Foreskin melanocyte (primary cell): ENCODE measurements at places on chromosomes 11 and 22.

- DNase-seq, result no peak
Measured at GRCh38 chr11:124928942-124929665, 6.7 kb downstream of the HEPACAM start.

- DNase-seq, result no peak
Measured at GRCh38 chr22:20463324-20464095, 25.9 kb upstream of the SCARF2 start.

- peak; percentile 69 for DNase-seq
Measured at GRCh38 chr11:72483412-72484186, 49.3 kb upstream of the CLPB start.

DNA sequence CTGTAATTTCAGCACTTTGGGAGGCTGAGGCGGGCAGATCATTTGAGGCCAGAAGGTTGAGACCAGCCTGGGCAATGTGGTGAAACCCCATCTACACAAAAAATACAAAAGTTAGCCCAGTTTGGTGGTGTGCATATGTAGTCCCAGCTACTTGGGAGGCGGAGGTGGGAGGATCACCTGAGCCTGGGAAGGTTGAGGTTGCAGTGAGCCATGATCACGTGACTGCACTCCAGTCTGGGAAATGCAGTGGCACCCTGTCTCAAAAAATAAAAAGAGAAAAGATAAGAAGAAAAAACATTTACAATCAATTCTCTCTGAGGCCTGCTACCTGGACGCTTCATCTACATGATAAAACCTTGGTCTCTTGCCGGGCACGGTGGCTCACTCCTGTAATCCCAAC, 7.2 kb upstream of the CBL start:
- DNase-seq, result no peak

DNA sequence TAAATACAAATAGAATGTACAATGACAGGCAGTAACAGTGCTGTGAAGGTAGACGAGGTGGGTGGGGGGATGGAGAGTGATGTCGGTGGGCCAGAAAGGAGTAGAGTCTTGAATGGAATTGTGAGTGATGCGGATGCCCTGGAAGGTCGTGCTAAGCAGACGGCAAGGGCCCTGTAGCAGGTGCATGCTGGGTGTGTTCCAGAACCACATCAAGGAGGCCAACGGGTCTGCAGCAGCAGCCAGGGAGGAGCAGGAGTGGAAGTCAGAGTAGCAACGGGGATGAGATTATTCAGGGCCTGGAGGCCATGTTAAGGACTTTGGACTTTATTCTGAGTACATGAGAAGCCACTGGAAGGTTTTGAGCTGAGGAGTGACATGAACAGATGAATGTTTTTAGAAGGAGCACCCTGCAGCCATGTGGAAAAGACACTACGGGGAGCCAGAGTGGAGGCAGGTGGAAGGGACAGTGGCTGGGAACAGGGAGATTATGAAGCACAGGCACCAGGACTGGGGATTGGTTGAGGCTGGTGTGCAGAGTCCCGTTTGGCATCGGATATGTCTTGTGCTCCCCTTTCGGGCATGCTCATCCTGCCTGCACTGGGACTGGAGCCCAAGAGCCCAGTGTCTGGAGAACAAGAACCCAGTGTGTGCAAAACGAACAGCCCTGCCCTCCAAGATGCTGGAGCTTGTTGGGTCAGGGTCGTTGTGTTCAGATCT, 74.1 kb downstream of the COMMD9 start:
- no peak for DNase-seq

- DNase-seq, result no peak
Measured at GRCh38 chr11:72204886-72205285, 11.7 kb upstream of the FOLR2 start.

DNA sequence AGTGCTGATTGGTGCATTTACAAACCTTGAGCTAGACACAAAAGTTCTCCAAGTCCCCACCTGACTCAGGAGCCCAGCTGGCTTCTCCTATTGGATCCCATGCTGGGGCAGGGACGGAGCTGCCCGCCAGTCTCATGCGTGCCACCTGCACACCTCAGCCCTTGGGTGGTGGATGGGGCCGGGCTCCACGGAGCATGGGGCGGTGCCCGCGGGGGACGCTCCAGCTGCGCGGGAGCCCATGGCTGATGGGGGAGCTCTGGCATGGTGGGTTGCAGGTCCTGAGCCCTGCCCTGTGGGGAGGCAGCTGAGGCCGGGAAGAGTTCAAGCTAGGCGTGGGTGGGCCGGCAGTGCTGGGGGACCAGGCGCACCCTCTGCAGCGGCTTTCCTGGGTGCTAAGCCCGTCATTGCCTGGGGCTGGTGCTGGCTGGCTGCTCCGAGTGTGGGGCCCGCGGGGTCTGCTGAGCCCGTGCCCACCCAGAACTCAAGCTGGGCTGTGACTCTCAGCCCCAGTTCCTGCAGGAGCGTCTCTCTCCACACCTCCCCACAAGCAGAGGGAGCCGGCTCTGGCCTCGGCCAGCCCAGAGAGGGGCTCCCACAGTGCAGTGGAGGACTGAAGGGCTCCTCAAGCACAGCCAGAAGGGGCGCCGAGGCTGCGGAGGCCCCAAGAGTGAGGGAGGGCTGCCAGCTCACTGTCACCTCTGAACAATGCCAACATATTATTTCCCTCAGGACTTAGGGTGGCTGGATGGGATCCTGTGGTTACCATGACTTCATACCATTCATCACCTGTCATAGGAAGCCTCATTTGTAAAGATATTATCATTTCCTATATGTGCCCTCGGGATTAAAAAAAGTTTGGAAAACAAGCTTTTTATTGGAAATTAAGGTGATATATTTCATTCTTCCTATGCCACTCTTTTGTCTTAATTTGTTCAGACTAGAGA, 688.7 kb downstream of the ETS1 start:
- DNase-seq, result no peak

DNA sequence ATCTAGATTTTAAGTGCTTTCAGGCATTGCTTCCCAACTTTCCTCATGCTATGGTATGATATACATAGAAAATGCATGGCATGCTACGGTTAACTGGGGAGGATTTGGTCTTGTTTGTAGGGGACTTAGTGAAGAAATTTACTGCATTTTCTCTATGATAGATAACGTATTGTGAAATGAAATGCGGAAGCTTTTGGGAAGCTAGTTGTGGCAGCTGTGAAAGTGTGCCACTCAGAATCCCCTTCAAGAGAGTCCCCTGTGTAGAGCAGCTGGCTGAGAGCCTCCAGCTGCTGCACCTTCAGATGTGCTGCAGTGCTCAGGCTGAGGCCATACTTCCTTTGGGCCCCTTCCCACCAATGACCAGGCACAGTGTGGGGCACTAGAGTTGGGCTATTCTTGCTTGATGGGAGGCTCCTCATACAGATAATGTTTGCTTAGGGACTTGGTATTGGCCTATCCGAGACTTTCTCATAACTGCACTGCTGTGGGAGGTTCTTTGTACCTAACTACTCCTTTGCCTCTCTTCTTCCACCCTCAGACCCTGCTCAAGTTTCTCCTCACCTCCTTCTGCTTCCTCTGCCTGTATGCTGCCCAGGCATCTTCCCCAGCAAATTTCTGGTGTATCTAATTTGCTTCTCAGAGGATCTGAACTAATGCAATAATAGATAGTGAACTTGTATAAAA, 67.3 kb downstream of the HIPK3 start:
- DNase-seq, result no peak

GRCh38 chr22:27269751-27270543, 531.6 kb downstream of the MN1 start:
- DNase-seq, result no peak

DNA sequence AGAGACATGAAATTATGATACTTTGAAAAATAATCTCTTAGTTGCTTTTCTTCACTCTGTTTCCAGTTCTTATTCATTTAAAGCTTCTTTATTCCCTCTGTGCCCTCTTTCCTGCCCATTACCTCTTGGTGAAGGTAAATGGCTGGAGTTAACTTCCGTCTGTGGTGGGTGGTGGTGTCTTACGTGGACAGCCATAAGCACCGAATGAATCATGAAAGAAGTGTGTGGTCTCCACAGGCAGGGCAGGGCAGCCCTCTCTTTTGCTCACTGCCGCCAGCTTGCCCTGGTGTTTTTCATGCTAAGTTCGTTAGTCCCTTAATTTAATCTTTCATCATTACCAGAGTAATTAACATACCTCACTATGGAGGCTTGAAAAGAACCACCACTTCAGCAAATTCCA, 98.7 kb upstream of the SORL1-AS1 start:
- no peak for DNase-seq

- DNase-seq, result peak; percentile 38
Measured at GRCh38 chr11:121466063-121466794, 13.5 kb upstream of the SORL1-AS1 start.

DNA sequence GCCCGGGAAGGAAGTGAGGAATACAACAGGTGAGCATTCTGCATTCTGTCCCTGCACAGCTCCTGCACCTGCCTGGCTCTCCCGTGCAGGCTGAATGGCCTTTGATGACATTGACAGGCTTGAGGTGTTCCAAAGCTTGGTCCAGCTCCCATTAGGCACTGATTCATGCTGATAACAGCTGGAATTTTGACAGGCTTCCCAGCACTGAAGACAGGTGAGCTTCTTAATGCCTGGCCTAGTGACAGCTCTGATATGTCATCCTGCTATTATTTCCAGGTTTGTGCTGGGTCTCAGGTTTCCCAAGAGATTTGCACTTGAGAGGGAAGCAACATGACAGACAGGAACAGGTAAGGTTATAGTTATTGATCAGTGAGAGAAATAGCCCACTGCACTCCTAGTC, 58.0 kb upstream of the MTNR1B start:
- no peak for DNase-seq

GRCh38 chr22:29301716-29302401, 4.6 kb upstream of the GAS2L1 start:
- DNase-seq, result no peak

GRCh38 chr11:64723907-64724862, 1.2 kb upstream of the NRXN2 start:
- DNase-seq, result no peak

GRCh38 chr11:15935373-15935772, 421.0 kb downstream of the SOX6 start:
- DNase-seq, result no peak

GRCh38 chr22:40243891-40244290, 66.2 kb downstream of the TNRC6B start:
- DNase-seq, result no peak

- no peak for DNase-seq
Measured at GRCh38 chr11:65576867-65577755, 1.3 kb downstream of the EHBP1L1 start.

- DNase-seq, result peak; percentile 29
Measured at GRCh38 chr22:30763815-30764673, 69.4 kb downstream of the OSBP2 start.

GRCh38 chr11:6475936-6476335, 2.2 kb upstream of the TRIM3 start:
- DNase-seq, result no peak

- DNase-seq, result no peak
Measured at GRCh38 chr22:48785792-48786678, 1041.6 kb downstream of the BRD1 start.

GRCh38 chr11:28289444-28289843, 181.3 kb downstream of the METTL15 start:
- no peak for DNase-seq

- no peak for DNase-seq
Measured at GRCh38 chr11:41459465-41460401, at the start of gene LRRC4C. Gene LRRC4C, minus strand, starts transcription at chr11:41459652.

DNA sequence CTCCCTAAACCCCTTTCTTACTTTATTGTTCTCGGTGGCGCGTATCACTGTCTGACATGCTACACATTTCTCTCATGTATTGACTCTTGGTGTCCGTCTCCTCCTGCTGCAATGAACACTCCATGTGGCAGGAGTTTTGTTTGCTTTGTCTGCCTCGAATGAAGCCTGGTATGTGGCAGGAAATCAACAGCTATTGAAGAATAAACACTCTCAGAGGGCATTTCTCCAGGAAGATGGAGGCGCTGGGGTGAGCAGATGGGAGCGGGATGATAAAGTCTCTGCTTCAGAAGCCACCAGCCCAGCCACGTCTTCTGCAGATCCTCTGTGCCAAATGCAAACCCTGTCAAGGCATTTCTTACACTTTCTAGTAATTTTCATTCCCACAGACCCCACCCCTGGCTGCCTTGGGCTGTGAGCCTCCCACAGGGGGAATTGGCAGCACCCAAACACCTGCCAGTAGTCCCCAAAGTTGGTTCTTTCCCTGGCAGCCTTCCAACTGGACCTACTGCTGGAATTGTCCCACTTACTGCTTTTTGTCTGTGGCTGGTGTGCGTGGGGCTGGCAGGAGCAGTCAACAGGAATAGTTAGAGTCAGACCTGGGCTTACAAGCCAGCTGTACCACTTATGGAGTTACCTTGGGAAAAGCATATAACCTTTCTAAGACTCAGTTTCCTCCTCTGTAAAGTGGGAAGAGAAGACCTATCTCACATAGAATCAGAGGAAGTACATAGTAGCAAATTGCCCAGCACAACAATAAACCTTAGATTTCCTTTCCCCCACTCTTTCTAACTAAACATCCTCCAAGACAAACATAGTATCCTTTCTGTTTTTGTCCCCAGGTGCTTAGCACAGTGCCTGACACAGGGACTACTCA, 13.3 kb upstream of the IL10RA start:
- DNase-seq, result no peak

- no peak for DNase-seq
Measured at GRCh38 chr11:44320289-44320973, 10.5 kb upstream of the ALX4 start.

DNA sequence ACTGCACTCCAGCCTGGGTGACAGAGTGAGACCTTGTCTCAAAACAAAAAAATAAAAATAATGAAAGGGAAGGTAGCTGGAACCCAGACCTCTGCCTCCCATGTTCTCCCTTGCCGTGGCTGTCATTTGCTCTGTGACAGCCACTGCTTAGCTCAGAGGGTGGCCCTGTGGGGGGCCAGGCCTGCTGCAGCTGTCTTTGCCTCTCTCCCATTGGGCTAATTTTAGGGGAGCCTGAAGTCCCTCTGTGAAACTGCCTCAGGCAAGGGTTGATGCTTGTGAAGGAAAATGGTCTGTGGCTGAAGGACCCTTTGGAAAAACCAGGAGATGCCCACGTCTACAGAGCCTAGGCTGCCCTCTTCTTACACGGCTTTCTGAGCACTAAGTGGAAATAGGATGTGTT, 42.9 kb downstream of the C11orf91 start:
- DNase-seq, result no peak

DNA sequence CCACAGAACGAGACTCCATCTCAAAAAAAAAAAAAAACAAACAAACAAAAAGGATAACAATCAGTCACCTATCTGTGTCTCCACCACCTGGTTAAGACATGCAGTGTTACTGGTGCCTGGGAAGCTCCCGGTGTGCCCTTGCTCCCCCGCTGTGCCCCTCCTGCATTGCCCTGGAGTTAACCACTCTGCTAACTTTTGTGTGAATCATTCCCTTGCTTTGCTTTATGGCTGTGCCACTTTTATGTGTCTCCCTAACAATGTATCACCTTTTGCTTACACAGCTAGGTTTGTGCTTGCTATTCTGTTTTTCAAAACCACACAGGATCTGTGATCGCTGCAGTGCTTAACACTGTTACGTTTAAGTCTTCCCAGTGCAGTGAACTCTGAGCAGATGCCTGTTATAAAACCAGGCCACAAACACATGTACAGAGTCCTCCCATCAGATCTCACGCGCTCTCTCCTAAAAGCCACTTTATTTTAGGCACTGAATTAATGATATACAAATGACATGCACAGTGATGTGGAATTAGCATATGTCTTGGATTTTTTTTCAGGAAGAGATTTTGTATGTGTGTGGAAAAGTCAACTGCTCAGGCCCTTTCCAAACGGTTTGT, 69.9 kb downstream of the BUD13 start:
- no peak for DNase-seq

GRCh38 chr22:25078591-25078990, 121.1 kb upstream of the CRYBB3 start:
- no peak for DNase-seq

GRCh38 chr11:59666969-59667368, 1.9 kb downstream of the PATL1 start:
- DNase-seq, result no peak
